ENCODE measurements at places on chromosomes 3 and 15.

DNA sequence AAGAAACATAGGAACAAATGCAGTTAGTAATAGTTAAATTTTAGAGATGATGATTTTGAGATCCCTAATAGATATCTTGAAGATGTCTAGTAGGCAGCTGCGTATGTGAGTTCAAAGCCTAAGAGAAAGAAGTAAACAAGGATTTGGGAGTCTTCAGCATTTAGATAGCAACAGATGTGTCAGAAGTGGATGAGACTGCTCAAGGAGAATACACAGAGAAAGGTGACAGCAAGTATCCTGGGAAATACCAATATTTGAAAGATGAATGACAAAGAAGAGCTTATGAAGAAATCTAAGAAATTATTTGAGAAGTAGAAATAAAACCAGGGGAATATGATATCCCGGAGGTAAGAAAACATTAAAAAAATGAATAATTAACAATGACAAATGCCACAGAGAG lies 130.9 kb downstream of the PCCB start:
- no peak for DNase-seq

DNA sequence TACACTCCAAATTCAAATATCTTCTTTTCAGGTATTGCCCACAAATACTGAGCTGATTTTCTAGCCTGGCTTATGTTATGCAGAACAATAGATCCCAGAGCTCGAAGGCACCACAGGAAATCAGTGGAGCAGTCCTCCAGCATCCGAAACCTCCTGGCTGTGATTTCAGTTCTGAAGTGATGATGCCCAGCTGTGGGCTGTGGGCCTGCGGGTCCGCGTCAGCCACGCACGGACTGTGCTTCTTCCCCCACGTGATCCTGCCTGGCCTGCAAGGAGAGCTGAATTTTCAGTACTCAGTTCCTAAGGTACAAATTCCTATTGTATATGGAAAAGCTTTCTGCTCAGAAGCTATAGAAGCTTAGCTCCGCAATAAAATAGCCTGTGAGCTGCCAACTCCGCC lies 96.2 kb downstream of the OCA2 start:
- no peak for DNase-seq

DNA sequence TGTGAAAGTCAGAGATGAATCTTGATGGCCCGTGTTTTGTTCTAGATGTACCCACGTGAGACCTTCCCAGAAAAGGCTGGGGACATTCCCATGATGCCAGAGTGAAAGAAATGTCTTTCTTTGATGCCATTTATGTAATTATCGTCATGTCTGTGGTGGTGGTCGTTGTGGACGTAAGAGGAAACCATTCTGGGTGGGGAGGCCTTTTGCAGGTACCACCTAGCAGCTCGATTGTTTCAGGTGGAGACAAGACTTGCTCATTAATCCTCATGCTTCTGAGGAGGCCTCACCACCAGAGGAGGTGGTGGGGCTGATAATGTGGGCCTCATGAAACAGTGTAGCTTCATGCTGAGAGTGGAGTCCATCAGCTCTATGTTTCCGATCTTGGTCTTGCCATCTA lies 58.1 kb upstream of the USP3 start:
- DNase-seq, result no peak

GRCh38 chr3:139182143-139182542 lies 137.5 kb upstream of the PRR23C start:
- no peak for DNase-seq

- DNase-seq, result no peak
Measured at GRCh38 chr3:4948395-4948794, 30.8 kb upstream of the BHLHE40 start.

DNA sequence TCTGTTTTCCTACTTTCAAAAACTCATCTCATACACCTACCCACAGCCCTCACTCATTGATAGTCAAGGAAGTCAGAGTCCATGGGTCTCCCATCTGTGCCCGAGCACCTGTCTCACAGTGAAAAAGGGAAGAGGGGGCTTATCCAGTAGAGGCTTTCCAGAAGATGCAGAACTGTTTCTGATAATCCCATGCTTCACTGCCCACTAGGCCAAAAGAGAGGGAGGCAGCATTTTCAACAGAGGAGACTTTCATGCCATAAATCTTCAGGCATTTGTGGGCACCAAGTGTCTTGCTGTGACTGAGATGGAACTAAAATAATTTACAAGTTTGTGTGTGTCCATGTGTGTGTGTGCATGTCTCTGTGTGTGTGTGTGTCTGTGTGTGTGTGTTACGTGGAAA lies 117.9 kb upstream of the PHLDB2 start:
- DNase-seq, result no peak

GRCh38 chr3:43838877-43839276 lies 148.1 kb downstream of the ABHD5 start:
- DNase-seq, result no peak

GRCh38 chr3:115982108-115982507 lies 358.8 kb downstream of the GAP43 start:
- DNase-seq, result no peak

- no peak for DNase-seq
Measured at GRCh38 chr3:53704363-53704725, 141.9 kb downstream of the CHDH start.

- DNase-seq, result no peak
Measured at GRCh38 chr3:169931747-169932520, 20.6 kb downstream of the SAMD7 start.

DNA sequence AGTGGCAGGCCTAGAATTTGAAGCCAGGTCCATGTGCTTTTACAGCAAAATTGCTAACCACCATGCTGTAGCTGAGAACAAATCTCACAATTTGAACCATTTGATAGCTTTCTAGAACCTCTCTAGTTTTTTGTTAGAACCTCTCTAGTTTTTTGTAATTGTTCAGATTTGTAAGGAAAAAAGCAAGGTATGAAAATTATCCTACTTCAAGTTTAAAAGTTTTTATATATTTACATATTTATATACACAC lies 9.8 kb downstream of the GXYLT2 start:
- no peak for DNase-seq

DNA sequence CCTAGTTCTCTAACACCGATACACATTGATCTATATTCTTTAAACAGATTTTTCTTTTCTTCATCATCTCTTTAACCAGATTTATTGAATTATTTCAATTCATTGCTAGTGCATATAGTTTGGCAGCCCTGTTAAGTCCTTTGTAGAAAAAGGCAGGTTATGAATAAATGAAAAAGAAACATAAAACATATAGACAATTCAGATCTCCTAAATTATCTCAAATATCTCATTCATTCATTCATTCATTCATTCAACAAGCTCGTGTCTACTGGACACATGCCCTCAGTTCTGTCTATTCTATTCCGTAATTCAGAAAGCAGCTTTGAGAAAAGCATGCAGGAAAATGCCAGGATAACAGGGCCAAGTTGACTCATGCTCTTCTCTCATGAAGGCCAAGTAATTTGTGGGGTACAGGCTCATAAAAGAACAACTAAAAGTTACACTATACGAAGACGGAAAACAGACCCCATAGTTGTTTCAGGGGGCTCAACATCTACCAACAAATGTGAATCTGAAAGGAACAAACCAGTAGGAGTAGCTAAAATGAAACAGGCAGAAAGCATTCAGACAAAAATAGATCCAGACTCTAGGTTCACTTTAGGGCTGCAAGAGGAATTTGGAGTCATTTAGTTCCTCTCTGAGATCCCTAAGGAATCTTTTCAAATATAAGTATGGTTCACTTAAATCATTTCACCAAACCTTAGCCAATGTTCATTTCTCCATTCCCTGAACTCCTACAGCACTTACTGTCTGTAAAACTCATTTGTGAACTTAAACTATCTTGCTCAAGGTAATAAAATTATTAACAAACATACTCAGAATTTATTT lies 7.5 kb downstream of the ZNF148 start:
- no peak for DNase-seq

- DNase-seq, result no peak
Measured at GRCh38 chr15:82944821-82945220, 7.7 kb downstream of the HOMER2 start.

DNA sequence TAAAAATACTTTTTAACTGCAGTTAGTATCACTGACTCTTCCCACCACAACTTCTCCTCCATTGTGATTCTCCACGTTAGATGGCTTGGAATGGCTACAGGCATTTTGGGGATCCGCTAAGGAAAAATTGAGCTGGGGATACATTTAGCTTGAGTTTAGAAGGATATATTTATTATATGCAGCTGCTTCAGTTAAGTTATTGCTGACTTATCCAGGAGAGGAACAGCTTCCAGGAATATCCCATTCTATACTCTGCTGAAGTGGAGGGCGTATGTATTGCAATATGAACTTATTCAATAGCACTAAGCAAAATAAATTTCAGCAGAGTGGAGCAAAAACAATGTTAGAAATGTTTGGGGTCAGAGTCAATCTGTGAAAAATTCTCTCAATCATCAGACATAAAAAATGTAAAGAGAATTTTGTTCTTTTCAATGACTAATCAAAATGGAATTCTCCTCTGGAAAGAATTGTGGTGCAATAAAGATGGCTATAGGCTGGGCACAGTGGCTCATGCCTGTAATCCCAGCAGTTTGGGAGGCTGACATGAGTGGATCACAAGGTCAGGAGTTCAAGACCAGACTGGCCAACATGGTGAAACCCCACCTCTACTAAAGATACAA lies 84.7 kb downstream of the NCEH1 start:
- DNase-seq, result peak; percentile 26

- DNase-seq, result peak; percentile 53
Measured at GRCh38 chr3:125052624-125053303, 3.0 kb downstream of the HEG1 start.

DNA sequence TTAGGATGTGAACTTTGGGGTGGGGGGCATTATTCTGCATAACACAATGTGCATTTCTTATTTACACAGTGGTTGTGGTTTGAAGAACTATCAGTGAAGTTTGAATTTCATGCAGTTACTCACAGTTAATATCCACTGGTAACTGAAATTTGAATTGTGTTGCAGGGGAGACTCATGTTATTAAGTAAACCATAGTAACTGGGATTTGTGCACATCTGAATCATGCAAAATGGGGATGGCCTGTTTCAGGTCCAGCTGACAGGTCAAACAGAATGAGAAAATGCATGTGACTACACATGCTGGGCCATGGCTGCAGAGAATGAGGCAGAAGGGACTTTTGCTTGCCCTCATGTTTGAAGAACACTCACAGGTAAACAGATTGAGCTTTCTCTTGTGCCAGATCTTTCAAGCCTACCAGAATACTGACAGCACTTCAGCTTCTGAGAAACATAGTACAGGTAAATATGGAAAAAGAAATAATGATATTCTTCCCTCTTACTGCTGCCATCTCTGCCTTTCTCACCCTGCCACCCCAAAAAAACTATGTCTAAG lies 115.0 kb downstream of the POLQ start:
- no peak for DNase-seq

DNA sequence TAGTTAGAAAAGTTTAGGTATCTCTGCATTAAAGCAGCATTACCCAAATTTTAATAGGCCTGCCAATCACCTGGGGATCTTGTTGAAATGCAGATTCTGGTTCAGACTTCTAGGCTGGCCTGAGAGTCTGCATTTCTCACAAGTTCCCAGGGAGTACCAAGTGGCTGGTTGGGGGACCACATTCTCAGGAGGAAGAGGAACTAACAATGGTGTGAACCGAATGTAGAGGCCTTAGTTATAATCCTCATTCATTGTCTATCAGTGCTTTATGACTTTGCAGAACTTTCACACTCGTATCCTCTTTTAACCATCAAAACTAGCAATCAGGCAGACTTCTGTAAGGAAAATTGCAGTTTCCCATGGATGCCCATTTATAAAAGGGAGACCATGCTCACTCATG lies 38.2 kb upstream of the UBE2E1 start:
- DNase-seq, result no peak

GRCh38 chr3:130433306-130433705 lies 83.7 kb upstream of the COL6A6 start:
- DNase-seq, result no peak

GRCh38 chr3:101383156-101383575 lies 62.8 kb upstream of the IMPG2 start:
- DNase-seq, result no peak

- DNase-seq, result no peak
Measured at GRCh38 chr3:192867645-192868044, 50.0 kb downstream of the MB21D2 start.

- DNase-seq, result no peak
Measured at GRCh38 chr3:124847051-124847450, 40.1 kb downstream of the ITGB5 start.

- no peak for DNase-seq
Measured at GRCh38 chr3:179452872-179453271, 1.6 kb upstream of the GNB4 start.

All from kidney capillary endothelial cell (primary cell).